Stimulated activated CD4-positive, alpha-beta T cell treated with anti-CD3 and anti-CD28 coated beads, Interleukin-1b, Interleukin-23, amount 100 ng/mL, for 1 hour (primary cell): ENCODE measurements at places on chromosomes 7 and 10.

DNA sequence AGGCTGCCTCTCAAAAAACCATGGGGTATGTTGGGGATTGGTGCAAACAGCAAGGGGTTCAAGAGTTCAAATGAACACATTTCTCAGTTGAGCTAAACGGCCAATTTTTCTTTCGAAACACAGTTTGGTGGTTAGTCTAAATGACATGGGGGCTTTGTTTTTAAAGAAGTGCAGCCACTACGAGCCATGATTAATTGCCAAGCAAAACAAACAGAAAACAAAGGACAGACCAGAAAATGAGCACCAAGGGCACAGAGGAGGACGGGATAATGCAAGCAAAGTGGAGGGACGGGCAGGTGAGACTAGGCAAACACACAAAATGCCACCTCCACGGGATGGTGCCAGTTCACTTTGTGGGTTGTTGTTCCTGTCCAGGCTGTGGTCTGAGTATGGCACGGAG, 64.5 kb upstream of the PDLIM1 start:
- no peak for DNase-seq

DNA sequence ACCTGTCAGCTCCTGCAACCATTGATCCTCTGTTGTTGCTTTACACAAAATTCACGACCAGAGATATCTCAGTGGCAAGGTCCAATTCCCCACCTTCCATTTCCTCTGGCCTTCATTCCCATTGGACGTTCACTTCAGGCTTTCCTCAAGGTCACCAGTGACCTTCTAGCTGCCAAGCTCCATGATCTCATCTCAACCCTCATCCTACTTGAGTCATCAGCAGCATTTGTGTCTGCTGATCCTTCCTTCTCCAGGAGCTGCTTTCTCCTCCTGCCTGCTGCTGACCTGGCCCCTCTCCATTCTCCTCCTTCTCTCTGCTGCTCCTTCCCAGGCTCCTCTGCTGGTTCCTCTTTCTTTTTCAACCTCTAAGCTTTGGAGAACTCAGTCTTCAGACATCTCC, 66.2 kb upstream of the C10orf90 start:
- no peak for DNase-seq

- DNase-seq: no peak
These were observed at the start of gene ADAM8 for GRCh38 chr10:133276435-133277201. Gene ADAM8 (minus strand): TSS chr10:133276868. CDS start chr10:133276817, 51 bp downstream.

DNA sequence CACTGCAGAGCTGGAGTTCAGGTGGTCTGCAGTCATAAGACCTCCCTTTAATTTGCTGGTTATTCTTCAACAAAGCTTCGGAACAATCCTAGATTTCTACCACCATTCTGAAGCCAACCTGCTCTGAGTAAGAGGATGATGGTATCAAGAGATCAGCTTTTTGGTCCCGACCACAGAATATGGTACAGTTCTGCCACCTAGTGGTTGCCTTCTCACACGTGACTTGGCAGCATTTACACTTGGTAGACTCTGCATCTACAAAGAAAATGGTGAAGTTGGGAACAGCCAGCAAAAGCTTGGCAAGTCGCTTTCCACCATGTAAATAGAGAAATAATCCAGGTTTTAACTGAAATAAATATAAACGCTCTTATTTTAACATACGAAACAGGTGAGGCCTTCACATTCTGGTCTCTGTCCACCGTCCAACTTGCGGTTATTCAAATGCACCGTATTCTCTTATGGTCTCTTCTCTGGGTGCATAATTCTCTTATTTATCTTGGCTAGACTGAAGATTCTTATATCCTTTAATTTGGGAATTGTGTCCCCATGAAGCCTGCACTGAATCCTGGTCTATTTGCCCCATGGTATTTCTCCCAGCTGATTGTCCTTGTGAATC, 173.9 kb upstream of the GRM3 start:
- DNase-seq: no peak

DNA sequence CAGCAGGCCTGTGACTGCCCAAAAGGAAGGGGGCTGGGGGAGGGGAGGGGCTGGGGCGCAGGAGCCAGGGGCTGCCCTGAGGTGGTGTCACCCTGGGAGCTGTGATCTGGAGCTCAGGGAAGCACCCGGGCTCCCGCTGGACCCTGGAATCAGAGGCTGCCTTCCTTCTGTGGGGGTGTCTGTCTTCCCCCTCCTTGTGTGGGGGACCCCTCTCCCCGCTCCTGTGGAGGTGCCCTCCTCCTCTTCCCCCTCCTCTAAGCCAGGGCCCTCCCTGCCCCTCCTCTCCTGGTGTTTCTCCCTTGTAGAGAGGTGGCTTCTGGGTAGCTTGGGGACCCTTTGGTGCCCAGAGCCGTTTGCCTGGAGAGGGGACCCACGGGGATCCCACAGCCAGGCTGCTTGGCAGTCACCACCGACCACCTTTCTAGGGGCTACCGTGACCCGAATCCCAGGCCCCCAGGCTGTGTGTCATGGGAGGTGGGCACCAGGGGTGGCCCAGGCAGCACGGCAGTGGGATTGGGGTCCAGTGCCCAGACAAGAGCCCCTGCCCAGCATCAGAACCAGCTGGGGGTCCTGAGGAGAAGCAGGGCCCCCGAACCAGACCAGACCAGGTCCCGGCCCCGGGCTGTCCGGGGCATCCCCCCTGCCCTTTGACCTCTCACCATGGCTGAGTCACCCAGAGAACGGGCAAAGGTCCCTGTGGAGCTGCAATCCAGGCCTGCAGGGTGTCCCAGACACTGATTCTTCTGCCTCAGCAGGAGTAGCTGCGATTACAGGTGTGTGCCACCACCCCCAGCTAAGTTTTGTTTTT, 741 bp downstream of the PRAP1 start:
- no peak for DNase-seq

DNA sequence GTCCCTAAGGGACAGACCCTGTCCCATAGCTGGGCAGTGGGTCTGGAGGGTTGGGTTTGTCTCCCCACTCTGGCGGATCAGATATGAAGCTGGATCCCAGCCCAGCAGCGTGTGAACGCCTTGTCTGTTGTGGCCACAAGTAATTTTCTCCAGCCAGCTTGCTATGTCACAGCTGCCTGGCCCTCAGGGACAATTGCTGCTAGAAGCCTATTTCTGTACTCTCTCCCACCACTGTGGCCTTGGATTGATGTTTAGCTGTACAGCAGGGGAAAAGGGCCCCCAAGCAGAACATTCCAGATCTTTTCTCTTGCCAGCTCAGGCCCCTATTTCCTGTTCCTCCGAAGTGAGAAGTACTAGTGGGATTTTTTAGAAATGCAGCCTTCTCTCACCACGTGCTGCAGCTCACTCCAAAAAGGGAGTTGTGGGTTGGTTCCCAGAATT, 53.5 kb upstream of the WAC start:
- DNase-seq: no peak

- DNase-seq: no peak
These were observed 13.1 kb upstream of the HABP2 start for GRCh38 chr10:113539789-113540188.
